ENCODE measurements at places on chromosomes 4 and X. TPM values are rescaled to one million over a fixed set of nuclear protein-coding genes. Genes with fewer than 3 reads are reported as not detected.

GPC4 gene
- 2.0 TPM for total RNA-seq

MGARP gene
- total RNA-seq: 0.08 TPM

BCOR gene
- total RNA-seq: 10.0 TPM

IL2RG gene
- total RNA-seq: not detected

TMEM271 gene
- not detected for total RNA-seq

ODAPH gene
- not detected for total RNA-seq

ANXA10 gene
- not detected for total RNA-seq

RAB33A gene
- total RNA-seq: not detected

XK gene
- total RNA-seq: 0.46 TPM

CXorf49 gene
- not detected for total RNA-seq

SMIM10 gene
- total RNA-seq: 0.27 TPM

ZFYVE28 gene
- total RNA-seq: 0.31 TPM

RHOXF1 gene
- total RNA-seq: not detected

PITX2 gene
- not detected for total RNA-seq

PRRG3 gene
- not detected for total RNA-seq

SMIM10L2A gene
- 0.80 TPM for total RNA-seq

GJB1 gene
- total RNA-seq: not detected

POLN gene
- 0.53 TPM for total RNA-seq

HOPX gene
- 9.1 TPM for total RNA-seq

TEC gene
- total RNA-seq: 0.08 TPM

HSFX2 gene
- total RNA-seq: not detected

MAGEA10 gene
- not detected for total RNA-seq

TKTL2 gene
- total RNA-seq: not detected

STPG2 gene
- total RNA-seq: not detected

RHOXF2 gene
- total RNA-seq: not detected

C4orf51 gene
- not detected for total RNA-seq

SMAD1 gene
- total RNA-seq: 26.8 TPM

CABS1 gene
- not detected for total RNA-seq

LRIT3 gene
- not detected for total RNA-seq

HSFX1 gene
- 0.08 TPM for total RNA-seq

MAP7D2 gene
- 0.62 TPM for total RNA-seq

RAPGEF2 gene
- 14.2 TPM for total RNA-seq

AR gene
- total RNA-seq: not detected
